ENCODE measurements at places on chromosomes 16 and 17.

- DNase-seq, result no peak
These were observed 5.5 kb upstream of the CPHXL2 start for GRCh38 chr16:75682308-75682707.

DNA sequence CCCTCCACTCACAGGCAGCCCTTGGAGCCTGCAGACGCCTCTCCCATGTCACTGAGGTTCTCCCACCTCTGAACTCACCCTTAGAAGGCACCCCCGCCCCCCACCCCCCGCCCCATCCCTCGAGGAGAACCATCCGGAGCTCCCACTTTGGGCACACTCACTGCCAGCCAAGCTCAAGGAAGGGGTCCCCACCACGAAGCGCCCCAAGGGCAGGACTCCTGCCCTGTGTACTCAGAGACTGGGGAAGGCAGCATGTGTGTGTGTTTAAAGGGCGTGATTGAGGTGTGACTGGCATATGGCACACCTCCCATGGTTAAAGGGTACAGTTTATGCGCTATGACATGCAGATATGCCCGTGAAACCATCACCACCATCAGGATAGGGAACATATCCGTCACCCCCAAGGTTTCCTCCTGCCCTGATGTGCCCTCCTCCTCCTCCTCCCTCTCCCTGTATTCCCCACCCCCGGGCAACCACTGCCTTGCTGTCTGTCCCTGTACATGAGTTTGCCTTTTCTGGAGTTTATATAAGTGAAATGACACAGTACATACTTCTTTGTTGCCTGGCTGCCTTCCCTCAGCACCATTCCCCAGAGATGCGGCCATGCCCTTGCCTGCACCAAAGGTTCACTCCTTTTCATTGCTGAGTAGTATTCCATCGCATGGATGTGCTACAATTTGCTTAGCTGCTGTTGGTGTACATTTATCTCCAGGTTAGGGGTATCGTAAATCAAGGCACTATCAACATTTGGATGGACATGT, 14.0 kb upstream of the RBFOX3 start:
- DNase-seq, result peak; percentile 6

- no peak for DNase-seq
These were observed 9.1 kb downstream of the TFAP4 start for GRCh38 chr16:4263504-4264436.

DNA sequence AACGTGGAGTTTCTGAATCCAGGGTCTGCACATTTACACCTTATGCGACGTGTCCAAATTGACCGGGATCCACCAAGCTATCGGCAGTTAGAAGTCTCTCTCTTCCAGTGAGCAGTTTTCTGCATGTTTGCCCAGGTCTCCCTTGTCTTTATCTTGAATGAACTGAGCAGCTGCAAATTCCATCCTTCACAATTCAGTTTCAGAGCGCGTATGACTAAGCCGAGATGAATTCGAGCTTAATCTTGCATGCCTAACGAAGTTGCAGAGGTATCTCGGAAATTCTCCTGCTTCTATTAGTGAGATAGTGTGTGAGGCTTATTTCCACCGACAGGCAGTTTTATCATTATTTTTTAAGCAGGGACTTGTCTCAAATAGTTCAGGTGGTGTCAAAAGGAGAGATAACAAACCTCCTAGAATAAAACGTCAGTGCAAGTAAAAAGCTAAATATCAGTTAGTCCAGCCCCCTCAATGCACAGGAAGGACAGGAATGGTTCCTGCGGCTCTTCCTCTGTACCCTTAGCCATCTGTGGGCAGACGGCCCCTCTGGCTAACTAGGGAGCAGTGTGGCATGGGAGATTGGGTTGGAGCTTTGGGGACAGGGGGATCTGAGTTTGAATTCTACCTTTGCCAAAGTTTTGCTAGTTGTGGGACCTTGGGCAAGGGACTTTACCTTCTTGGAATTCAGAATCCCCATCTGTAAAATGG, 93.0 kb upstream of the GPR139 start:
- no peak for DNase-seq

GRCh38 chr17:65868881-65869280, 307.4 kb upstream of the AXIN2 start:
- no peak for DNase-seq

- no peak for DNase-seq
These were observed 30.8 kb downstream of the FBXO31 start for GRCh38 chr16:87352818-87353217.

DNA sequence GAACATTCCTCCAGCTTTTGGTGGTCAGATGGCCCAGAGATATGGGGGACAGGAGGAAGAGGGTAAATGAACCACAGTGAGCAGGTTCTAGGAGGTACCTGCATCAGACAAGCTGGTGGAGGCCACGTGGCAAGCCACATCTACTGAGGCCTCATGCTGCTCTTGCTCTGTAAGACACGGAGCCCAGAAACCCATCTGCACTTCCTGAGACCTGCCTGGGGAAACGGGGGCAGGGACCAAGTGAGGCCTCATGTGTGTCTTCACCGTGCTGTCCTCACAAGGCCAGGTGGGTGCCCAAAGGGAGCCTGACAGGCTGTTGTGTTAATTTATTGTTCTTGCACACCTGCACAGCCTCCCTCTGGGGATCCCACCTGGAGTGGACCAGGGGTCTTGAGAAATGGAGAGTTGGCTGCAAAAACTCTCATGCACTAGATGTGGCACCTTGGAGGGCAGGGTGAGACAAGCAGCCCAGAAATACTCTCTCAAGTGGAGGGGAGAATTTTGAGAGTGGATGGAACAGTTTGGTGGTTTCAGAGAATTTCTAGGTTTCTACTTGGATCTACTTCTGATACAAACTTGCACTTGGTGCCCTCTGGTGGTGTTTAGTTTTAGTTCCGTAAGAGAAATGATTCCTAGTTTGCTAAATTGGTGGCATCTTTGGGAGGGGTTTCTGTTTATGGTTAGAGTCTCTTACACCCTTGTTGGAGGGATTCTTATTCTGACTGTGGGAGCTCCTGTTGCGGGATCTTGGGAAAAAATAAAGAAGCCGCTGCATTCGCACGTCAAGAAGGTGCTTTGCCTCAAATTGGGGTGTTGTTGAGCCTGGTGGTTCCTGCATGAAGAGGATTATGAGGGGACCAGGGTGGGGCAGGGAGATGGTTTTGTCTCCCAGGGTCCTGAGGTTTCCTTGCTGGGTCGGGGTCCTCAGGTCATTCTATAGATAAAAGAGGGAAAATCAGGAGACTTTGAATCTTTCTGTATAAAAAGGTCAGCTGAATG, 47.5 kb downstream of the SLC6A2 start:
- DNase-seq, result no peak

- DNase-seq, result no peak
These were observed 23.9 kb downstream of the GLG1 start for GRCh38 chr16:74582970-74583369.

GRCh38 chr16:71754652-71755051, 30.2 kb upstream of the PHLPP2 start:
- DNase-seq, result no peak

DNA sequence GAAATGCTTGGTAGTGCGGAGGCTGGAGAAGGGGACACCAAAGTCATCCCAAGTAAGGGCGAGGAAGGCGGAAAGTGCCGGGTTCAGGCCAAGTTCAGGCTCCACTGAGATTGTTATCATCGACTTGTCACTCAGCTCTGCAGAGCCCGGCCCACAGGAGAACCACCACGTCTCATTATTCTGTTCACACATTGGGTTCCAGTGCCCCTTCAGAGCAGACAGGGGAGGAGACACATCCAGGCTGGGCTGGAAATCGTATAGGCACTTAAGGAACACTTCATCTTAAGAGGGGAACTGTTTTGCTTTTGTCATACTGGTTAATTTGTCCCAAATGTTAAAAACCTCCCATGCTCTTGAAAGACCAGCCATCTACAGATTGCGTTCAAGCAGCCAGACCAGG, 118.3 kb upstream of the ADAMTS18 start:
- no peak for DNase-seq

- DNase-seq, result no peak
These were observed 100.6 kb downstream of the STXBP4 start for GRCh38 chr17:55068862-55069811.

DNA sequence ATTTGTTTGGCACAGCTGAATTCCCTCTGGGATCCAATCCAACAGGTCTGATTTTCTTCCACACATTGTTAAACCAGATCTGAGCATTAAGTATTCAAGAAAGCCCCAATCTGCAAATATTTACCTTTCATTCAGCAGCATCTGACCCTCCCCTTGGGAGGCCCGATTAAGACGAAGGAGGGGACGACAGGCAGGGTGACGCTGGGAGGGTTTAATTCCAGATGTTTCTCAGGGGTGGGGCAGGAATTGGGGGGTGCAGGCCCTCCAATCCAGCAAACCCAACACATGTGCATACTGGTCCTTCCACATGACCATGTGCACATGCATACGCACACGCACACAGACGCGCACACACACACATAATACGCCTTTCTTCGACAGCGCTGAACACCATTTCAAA, 240.5 kb downstream of the GSG1L start:
- no peak for DNase-seq

- peak; percentile 54 for DNase-seq
These were observed 381 bp upstream of the HSD11B2 start for GRCh38 chr16:67430504-67430976.

GRCh38 chr17:73155410-73156165, 9.2 kb upstream of the SSTR2 start:
- no peak for DNase-seq

DNA sequence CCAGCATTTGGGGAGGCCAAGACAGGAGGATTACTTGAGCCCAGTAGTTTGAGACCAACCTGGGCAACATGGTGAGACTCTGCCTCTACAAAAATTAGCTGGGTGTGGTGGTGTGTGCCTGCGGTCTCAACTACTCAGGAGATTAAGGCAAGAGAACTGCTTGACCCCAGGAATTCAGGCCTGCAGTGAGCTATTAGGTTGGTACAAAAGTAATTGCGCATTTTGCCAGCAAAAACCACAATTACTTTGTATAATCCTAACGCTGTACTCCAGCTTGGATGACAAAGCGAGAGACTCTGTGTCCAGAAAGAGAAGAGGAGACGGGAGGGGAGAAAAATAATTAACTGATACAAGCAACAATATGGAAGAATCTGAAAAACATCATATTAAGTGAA, 32.7 kb downstream of the YWHAE start:
- no peak for DNase-seq

DNA sequence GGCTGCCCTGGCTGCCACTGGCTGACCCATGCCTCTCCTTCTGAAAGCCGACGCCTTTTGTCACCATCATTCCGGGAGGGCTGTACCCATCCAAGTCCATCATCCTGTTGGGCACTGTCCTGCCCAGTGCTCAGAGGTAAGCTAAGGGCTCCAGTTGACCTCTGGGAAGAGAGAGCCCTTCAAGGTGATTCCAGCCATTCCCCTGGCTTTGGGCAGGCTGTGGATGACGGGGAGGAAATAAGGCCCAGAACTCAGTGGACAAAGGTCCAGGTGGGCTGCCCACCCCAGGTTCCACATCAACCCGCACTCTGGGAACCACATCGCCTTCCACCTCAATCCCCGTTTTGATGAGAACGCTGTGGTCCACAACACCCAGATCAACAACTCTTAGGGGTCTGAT, 45.8 kb downstream of the NOS2 start:
- no peak for DNase-seq

DNA sequence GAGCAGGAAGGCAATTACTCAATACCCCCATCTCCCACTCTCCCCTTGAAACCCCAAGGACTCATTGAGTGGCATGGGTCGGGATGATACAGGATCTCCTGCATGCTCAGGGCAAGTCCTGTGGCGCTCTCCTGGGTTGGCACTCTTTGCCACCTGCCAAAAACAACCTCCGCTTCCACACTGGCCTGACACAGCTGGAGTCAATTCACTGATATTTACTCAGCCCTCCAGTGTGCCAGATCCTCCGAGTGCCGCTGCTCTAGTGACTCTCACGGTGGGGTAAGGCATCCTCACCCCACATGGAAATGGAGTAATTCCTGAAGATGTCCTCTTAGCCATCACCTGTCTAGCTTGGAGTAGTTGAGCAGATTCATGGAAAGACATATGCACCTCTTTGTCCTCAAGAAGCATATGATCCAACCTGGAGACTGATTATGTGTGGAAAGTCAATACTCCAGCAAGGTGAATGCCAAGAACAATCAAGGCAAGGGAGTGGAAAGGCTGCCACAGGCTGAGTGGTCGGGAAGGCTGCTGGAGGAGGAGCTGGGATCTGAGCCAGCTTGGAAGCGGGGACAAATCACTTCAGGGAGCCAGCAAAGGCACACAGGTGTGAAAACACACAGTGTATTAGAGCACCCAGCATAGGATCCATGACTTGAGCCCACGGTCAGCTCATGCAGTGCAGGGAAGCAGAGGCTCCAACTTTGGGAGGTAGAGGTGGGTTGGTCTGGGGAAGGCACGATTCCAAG, 12.6 kb upstream of the GOSR2 start:
- no peak for DNase-seq

- no peak for DNase-seq
These were observed 996 bp downstream of the TNFSF13 start for GRCh38 chr17:7559320-7560171.

DNA sequence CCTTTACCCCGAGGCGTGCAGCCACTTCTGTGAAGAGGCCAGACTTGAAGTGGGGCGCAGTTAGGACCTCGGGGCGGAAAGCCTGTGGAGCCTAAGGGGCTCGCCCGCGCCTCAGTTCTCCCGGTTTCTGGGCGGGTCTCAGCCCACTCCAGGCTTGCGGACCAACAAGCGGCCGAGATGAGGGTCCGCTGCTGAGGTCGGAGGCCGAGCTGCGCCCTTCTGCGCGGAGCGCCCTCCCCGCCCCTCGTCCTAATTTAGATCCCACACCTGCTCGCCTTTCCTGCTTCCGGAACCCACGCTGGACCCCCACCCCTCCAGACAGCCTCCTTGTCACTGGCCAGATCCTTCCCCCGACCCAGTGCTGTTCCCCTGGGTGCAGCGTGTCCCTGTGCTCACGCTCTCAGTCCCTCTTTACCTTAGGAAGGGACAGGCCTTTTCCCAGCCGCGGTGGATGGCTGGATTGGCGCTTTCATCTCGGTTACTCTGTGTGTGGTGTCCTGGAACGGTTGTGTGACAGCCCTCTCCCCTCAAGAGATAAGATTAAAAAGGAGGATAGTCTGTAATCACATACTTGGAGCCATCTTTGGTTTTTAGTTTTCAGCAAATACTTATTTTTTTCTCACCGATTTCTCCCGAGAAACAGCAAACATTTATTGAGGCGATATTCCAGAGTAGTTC, 933 bp upstream of the ATXN7L3 start:
- DNase-seq, result no peak

DNA sequence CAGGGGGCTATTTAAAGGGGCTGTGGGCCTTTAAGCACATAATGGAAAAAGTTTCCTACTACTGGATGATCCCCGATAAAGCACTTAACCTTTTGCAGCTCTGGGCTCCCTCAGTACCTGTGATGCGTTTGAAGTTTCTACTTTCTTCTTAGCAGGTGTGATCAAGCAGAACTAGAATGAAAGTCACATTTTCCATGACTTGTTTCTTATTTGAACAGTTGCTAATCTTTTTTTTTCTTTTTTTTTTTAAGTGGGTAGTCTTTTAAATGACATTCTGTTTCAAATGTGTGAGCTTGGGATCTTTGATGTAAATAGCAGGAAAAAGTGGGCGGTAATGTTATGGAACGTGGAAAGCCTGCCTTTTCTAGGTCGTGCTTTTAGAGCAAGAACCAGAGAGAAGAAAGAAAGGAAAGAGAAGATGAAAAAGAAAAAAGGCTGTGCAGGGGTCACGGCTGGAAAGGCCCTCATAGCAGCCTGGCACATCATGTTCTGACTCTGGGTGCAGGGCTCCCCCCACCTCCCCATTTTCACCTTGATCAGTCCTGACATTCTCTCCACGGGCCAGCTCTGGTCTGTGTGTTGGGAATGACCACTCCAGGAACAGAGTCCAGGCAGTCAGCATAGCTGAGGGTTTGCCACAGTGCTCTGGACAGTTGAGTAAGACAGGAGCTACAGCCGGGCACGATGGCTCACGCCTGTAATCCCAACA, 150.6 kb downstream of the CLEC16A start:
- DNase-seq, result peak; percentile 41
